ENCODE measurements at places on chromosomes 16 and 17.
A peak's percentile ranks its signal among the peaks of the same experiment; 100 is the strongest.

DNA sequence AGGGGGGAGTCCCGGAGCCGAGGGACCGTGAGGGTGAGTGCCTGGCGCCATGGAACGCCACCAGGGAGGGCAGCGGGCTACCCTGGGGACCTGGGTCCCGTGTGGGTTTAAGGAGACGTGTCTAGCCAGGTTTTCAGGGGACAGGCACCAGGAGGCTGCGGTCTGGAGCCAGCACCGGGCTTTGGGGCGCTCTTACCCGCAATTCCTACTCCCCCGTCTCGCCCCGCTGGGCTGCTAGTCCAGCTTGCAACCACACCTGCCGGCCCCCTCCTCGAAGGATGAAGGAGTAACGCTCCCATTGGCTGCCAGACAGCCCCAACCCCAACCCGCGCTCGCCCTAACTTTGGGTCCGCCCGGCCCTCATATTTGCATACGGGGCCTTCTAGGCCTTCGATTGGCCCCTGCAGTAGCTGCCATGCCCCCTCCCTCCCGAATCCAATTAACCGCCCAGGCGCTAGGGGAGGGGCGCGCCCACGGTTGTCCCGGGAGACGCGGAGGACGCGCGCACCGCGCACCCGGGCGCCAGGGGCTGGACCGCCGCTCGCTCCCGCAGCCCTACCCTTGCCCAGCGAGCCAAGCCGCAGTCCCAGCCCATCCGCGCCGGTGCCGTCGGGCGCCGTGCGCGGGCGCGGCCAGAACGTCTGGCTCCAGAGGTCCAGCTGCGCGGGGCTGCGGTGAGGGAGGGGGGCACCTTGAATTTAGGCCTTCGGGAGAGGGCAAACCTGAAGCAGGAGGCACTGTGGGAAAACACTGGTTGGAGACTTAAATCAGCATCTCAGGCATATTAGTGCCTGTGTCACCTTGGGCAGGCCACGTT is at the start of gene TTLL6:
Gene TTLL6 (minus strand): TSS at position 456 of the 817 bp plus-strand sequence. CDS start 157 bp downstream, at position 299.
- DNase-seq = peak; percentile 87

DNA sequence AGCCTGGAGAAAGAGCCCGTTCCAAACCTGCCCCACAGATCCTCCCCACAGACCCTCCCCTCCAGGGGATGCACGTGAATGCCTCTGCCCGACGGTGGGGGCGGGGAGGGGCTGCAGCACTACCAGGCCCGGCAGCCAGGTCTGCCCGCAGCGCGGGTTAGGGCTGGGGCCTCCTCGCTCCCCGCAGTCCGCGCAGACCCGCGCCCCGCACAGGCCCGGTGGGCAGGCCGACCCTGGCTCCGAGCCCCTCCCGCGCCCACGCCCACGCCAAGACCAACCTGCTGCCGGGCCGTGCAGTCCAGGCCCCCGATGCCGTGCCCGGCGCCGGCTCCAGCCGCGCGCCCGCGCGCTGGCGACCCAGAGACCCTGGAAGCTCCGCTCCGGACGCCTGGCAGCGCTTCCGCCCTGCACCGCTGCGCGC is at the start of gene RPUSD1:
Gene RPUSD1 (minus strand): TSS at position 404 of the 421 bp plus-strand sequence. CDS start 644 bp downstream, outside the sequence.
- no peak for DNase-seq

- DNase-seq = no peak
Observed at GRCh38 chr17:57868007-57868909, 18.4 kb upstream of the MRPS23 start.

DNA sequence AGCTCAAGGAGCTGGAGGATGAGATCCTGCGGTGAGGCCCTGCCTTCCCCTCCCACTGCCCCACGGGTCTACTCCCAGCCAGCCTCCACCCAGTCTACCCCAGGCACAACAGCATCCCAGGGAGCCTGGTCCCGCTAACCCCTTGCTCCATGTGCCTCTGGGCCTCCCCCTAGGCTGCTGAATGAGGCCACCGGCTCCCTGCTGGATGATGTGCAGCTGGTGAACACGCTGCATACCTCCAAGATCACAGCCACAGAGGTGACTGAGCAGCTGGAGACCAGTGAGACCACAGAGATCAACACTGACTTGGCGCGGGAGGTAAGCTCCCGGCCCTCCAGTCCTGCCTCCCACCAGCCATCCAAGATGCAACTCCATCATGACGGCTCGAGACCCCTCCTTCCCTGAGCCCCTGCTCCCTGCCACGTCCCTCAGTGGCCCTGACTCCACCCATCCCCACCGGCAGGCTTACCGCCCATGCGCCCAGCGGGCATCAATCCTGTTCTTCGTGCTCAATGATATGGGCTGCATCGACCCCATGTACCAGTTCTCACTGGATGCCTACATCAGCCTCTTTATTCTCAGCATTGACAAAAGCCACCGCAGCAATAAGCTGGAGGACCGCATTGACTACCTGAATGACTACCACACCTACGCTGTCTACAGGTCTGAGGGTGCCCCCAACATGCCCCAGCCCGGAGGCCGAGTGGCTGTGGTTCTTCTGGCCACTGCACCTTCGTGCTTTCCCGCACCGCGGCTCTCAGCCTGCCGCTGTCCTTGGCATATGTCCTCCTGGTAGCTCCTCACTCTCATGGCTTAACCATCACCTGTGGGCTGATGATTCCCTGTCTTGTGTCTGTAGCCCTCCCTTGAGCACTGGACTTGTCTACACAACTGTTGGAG is 15.0 kb upstream of the KDM6B start:
- no peak for DNase-seq

- DNase-seq = no peak
Observed at GRCh38 chr17:68036304-68037147, 991 bp downstream of the KPNA2 start.

GRCh38 chr16:49354101-49354500 is 19.5 kb upstream of the C16orf78 start:
- DNase-seq = no peak

- DNase-seq = peak; percentile 32
Observed at GRCh38 chr16:2963074-2963722, 877 bp upstream of the KREMEN2 start.

DNA sequence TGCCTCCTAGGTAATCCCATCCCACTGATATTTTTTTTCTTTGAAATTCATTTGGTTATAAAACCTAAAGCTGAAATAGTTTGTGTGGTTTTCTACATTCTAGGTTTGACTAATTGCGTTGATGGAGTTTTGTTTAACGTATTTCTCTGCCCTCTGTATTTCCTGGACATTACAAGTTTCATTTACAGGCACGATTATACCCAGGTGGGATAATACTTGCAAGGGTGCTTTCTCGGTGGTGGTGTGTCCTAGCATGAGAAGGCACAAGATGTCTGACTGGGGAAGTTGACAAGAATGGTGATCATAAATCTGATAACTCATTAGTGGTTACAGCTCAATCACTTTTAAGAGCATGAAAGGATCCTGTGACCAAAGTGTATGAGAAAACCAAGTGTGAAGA is 45.0 kb downstream of the DYNLRB2 start:
- DNase-seq = no peak

DNA sequence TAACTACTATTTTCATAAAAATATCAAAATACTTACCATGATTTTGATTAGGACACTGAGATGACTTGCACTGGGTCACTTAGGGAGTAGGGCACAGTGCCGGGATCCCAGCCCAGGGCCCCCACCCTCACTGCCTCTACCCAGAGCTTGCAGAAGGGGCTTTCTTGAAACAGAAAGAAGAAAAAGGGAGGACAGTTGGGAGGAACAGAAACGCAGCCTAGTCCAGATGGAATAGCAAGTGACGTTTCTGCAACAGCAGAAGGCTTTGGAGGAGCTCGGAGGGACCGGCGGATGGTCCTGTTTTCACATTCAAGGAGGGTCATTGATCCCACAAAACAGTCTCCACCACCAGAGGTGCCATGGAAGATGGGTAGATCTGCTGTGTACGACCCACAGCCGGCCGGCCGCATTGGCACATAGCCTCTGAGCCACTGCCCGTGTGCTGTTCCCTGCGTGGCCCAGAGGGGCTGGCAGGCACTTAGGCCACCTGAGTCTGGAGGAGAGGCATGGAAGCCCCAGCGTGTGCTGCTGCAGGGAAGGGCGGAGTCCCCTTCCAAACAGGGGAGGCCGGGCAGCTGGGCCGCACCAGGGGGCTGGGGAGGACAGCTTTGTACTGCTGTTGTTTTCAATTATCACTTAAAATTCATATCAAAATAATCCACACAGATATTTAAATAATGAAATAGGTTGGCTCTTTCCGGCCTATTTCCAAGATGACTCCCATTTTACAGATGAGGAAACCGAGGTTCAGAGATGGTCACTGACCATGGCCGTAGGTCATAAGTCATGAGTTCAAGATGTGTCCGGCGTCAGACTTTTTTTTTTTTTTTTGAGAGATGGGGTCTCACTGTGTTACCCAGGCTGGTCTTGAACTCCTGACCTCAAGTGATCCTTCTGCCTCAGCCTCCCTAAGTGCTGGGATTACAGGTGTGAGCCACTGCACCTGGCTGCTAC is 22.9 kb upstream of the GSG1L start:
- DNase-seq = no peak

- no peak for DNase-seq
Observed at GRCh38 chr17:35621768-35622167, 34.6 kb downstream of the AP2B1 start.

- DNase-seq = no peak
Observed at GRCh38 chr16:10325783-10326543, 59.9 kb upstream of the ATF7IP2 start.

GRCh38 chr16:88289561-88289960 is 93.2 kb upstream of the ZNF469 start:
- no peak for DNase-seq

DNA sequence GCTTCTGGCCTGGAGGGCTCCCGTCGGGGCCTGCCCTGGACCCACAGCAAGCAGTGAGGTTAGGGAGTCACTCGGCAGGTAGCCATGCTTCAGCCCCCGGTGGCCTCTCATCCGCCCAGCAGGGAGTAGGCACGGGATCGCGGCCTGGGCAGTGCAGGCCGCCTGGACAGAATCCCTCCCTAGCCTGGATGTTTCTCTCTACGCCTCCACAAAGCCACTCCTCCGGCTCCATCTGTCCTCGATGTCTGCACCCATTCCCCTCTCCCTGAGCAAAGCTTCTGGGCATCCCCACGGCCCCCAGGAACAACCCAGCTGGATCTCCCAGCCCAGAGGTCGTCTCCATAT is 145.2 kb downstream of the RBFOX3 start:
- DNase-seq = no peak

DNA sequence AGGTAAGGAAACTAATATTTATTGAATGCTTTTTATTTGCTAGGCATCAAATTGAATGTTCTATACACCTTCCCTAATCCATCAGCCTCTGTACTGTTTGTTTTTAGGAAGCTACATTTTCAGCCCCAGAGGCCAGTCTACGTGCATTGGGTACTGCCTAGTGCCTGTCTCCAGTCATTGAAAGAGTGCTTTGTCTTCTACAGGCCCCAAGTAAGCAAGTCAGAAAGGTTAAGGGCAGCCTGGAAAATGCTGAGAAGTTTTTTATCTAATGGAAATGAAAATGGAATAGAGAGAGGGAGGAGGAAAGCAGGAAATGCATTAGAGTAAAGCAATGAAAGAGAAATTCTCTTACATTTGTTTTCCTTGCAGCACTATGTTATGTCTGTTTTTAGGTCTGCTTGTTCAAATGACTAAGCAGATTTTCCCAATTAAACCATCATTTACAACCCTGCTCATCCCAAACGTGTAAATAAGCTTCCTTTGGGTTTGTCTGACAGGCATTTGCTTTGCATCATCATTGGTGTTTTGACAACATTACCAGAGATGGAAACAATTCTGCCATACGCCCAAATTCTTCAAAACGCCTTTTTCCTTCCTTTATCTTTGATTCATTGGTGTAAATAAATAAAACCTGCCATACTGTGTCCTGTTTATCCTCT is 116.0 kb upstream of the GOT2 start:
- DNase-seq = no peak

GRCh38 chr17:57099165-57099564 is 14.1 kb downstream of the AKAP1 start:
- no peak for DNase-seq

GRCh38 chr17:32445074-32445415 is 735 bp downstream of the PSMD11 start:
- DNase-seq = peak; percentile 5

DNA sequence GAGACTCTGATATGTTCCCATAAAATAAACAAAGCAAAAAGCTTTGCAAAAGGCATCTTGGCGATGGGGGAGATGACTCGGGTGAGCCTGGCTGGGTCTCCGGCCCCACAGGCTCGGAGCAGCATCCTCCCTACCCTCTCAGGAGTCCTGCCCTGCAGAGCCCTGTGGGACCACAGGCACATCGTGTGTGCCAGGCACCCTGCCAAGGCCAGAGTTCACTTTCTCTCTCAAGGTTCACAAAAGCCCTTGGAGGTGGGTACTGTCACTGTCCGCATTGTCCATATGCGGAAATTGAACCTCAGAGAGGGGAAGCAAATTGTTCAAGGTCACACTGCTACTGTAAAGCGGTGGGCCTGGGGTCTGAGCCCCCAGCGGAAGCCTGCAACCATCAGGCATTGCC is 48.5 kb downstream of the CRISPLD2 start:
- DNase-seq = no peak

DNA sequence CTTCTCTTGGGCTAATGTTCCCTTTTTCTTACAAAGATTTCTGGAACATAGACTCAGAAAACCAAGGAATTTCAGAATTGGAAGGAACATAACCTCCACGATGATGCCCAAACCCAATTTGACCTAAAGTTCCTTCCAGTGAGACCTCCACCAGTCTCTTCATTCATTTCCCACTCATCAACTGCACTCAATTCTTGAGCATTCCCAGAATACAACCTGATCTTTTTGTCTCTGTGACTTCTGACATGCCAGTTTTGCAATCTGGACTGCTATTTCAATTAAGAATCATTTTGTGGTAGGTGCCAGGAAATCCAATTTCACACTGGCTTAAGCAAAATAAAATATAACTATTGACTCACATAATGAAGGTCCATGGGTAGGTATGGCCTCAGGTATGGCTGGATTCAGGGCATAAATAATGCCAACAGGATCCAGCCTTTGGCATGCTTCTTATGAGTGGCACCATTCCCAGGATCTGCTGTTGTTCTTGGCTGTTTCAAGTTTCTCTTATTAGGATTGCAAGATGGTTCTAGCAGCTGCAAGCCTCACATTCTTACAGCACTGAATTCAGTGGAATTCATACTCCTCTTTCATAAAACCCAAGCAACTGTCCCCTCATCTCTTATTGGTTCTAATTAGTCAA is 184.3 kb downstream of the HS3ST4 start:
- no peak for DNase-seq

- no peak for DNase-seq
Observed at GRCh38 chr17:29578626-29579485, 10.4 kb downstream of the TP53I13 start.

Measured in T-helper 22 cell (primary cell).